Renal cortex interstitium (tissue), 15 donors: ENCODE measurements at places on chromosomes 4 and X. TPM values are rescaled to one million over a fixed set of nuclear protein-coding genes. Genes with fewer than 3 reads are reported as not detected.

GRCh38 chrX:43481576-43481975, 174.5 kb upstream of the MAOA start:
- DNase-seq: peak; percentile 23

- DNase-seq: no peak
Measured at GRCh38 chrX:21986596-21986995, 45.5 kb upstream of the PHEX start.

DNA sequence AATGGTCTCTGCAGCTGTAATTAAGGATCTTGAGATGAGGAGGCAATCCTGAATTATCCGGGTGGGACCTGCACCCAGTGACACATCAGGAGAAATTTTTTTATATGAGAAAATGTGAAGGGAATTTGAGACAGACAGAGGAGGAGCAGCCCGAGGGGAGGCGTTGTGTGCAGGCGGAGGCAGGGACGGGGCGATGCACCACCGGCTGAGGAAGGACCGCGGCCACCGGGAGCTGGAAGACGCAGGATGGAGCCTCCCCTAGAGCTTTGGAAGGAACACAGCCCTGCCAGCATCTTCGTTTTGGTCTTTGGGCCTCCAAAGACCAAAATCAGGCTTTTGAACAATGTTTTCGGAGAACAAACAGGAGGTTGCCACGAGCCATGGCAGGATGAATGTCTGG, 85.0 kb upstream of the ADRA2C start:
- no peak for DNase-seq

The USP26 gene
- not detected for polyA plus RNA-seq

- DNase-seq: no peak
Measured at GRCh38 chr4:25926462-25926861, 12.4 kb downstream of the SMIM20 start.

GRCh38 chrX:107421337-107421861, 28.1 kb upstream of the FRMPD3 start:
- no peak for DNase-seq

DNA sequence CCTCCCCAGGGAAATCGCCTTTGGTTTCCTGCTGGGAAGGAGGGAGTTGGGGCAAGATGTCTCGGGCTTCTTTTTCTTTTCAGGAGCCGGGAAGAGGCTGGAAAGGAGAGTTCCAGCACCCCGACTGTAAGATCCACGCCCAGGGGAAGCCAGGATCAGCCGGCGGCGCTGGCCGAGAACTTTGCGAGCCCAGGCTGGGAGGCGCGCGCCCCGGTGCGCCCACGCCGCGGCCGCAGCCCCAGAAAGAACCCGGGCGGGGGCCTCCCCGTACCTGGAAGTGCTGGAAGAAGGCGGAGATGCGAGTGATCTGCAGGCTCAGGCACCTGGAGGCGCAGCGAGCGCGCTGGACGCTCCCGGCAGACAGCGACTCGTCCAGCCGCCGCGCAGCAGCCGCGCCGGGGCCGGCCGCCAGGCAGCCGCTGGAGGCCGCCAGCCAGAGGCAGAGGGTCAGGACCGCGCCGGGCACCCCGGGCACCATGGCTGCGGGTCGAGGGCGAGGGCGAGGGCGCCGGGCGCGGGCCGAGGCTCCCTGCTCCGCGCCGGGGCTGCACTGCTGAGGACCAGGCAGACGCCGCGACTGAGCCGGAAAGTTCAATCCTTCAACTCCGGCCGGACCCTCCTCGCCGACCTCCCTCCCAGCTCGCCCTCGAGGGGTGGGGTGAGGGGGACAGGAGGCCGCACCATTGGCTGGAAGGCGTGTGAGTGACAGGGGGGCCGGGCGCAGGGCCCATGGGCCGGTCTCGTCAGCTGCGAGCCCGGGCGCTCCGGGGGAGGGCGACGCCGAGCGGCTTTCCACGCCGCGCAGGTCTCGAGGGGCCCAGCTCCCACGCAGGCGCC, at the start of gene ANOS1:
Gene ANOS1, minus strand, starts transcription at position 579 of the 837 bp plus-strand sequence. Its CDS starts 101 bp downstream, at position 478.
- peak; percentile 48 for DNase-seq

- DNase-seq: no peak
Measured at GRCh38 chrX:24920769-24921168, 95.0 kb downstream of the ARX start.

GRCh38 chrX:44314808-44315207, 28.7 kb downstream of the EFHC2 start:
- DNase-seq: no peak

The RNF128 gene
- 12.7 TPM for polyA plus RNA-seq

GRCh38 chrX:49178537-49178936, 6.8 kb downstream of the PLP2 start:
- DNase-seq: no peak

DNA sequence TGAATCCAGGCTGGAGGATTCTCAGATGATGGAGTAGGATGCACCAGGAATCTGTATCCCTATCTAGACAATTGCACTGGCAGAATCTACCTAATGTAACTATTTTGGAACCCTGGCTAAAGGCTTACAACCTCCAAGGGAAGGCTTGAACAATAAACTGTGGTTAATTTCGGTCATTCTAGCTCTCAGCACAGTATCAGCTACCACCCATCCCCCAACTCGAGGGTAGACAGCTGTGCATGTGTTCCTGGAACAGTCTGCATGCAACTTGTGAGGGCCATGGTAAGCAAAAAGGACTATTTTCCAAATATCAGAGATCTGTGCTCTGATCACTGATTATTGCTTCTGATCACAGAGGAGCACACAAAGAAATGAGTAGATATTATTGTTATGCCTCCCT, 34.0 kb downstream of the ELF2 start:
- no peak for DNase-seq

GRCh38 chr4:114400531-114400930, 198.1 kb upstream of the UGT8 start:
- no peak for DNase-seq

GRCh38 chrX:17674601-17675000, 62.7 kb upstream of the SCML1 start:
- no peak for DNase-seq

DNA sequence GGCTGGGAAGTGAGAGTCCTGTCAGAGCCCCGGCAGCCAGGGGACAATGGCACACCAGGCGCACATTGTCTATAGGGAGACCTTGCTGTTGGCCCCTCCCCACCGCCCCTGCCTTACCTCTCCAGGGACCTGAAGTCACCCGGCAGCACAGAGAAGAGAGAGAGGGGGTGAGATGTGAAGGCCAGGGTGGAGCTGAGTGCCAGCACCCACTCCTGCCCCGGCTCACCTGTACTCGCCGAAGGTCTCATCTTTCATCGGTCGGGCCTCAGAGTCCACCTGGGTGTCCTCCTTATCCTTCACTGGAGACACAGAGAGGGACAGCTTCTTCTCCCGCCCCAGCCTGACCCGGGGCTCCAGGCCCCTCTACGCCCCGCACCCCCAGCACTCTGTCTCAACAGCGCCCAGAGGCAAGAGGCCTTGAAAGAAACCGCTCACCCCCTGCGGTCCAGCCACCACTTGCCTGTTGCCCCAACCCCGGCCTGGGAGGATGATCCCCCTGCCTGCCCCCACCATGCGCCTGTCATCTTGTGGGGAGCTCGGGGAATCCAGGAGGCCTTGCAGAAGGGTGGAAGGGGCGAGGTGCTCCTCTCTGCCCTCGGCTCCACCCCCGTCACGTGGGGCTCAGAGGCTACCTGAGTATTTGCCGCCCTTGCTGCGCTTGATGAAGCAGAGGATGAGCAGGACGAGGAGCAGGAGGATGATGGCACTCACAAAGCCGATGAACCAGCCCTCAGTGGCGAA, 22.6 kb downstream of the L1CAM start:
- no peak for DNase-seq

DNA sequence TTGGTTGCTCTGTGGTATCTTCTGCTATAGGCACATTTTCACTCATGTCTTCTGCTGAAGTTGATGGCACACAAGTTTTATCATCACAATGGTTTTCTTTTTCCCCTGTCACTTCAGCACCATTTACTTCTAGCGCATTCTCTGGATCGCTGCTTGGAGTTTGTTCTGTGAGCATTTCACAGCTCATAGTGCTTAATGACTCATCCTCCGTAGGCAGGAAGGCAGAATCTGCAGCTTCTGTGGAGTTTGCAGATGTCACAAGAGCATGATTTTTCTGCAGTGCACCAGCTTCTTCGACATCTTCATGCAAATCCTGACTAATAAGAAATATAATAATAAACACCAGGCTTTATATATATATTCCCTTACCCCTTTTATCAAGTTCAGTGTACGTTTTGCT, 83.6 kb downstream of the CHM start:
- DNase-seq: no peak

GRCh38 chr4:148044912-148045352, 313.0 kb downstream of the ARHGAP10 start:
- no peak for DNase-seq

DNA sequence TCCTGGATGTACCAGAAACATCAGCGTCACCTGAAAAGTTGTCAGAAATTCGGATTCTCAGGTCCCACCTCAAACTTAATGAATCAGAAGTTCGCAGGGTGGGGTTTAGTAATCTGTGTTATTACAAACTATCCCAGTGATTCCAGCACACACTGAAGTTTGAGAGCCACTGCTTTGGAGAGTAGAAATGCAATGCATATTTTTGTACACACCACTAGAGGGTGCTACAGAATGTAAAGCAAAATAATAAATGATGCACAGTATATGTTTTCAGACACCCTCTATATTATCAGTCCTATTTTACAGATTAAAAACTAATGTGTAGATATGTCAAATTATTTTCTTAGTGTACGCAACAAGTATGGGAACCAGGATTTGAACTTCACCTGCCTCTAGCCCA, 2.4 kb upstream of the MORF4L2 start:
- DNase-seq: peak; percentile 17

The NAP1L3 gene
- 14.1 TPM for polyA plus RNA-seq

GRCh38 chr4:73127839-73128453, 58.4 kb upstream of the COX18 start:
- no peak for DNase-seq

DNA sequence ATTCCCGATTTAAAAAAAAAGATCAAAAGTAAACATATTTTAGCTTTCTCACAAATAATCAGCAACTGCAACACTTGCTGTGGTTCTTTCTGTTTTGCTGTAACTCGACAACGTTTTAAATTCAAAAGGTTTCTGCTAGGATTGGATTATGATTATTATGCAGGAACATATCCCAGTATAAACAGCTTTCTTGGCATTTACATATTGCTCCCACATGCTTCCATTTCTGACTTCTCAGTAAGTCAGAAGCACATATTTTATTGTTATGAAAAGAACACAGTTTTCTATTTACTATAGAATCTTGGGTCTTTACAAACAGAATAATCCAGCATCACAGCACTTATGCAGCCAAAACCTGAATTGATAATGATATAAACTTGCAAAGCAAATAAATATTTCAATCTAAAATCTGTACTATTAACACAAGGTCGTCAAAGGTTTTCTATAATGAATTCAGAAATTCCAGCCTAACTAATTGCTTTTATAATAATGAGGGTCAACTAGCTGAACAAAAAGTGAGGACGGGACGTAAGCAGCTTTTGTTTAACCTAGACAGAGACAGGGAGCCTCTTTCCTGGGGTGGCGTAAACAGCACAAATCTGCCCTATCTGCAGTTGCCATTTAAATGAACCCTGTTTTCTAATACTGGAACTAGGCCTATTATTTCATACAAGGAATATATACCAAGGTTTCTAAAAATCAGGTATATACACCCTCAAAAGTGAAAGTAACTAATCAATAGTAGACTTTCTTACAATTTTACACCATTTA, 9.8 kb upstream of the PCDH18 start:
- DNase-seq: no peak

GRCh38 chr4:138110815-138111214, 131.3 kb downstream of the SLC7A11 start:
- no peak for DNase-seq

- no peak for DNase-seq
Measured at GRCh38 chr4:113869743-113870375, 108.3 kb upstream of the CAMK2D start.

GRCh38 chr4:3201718-3202702, 46.9 kb upstream of the MSANTD1 start:
- peak; percentile 22 for DNase-seq

DNA sequence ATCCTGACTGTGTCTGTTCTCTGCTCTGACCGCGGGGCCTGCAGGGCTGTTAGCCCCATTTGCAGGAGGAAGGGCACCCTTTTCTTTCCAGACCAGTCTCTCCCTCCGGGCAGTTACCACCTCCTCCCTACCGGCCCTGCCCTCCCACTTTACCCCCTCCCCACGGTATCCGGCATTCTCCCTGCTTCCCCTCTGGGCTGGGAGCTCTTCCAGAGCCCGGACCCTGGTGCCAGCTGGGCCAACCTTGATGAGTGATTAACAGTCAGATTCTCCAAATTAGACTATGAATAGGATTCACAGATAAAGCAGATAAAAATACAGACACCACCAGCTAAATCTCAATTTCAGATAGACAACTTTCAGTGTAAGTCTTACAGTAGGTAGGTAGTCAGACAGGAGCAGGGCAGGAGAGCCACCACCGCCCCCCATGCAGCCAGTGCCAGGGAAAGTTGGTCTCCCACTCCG, 23.4 kb upstream of the WFS1 start:
- DNase-seq: no peak

- no peak for DNase-seq
Measured at GRCh38 chr4:186104890-186105646, 564 bp downstream of the FAM149A start.

- no peak for DNase-seq
Measured at GRCh38 chr4:54742636-54743399, 85.1 kb downstream of the KIT start.

The ESX1 gene
- polyA plus RNA-seq: not detected

DNA sequence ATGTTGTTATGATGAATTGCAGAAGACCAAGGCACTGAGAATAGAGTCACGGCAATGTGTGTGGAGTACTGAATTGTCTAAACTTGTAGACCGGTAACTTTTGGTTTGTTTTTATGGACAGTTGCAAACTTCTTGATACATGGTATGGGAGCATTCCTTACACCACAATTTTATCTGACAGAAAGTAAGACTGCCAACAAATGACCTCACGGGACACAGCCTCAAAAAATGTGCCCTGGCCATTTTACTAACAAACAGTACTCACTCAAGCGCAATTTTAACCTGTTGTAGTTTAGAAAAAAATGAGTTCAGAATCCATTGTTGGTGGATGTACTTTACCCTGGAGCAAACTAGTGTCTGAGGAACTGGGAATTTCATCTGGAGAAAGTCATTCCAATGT, 321.2 kb downstream of the CAMK2D start:
- DNase-seq: no peak

GRCh38 chrX:154362085-154362742, 12.2 kb downstream of the FLNA start:
- DNase-seq: no peak

GRCh38 chr4:24601121-24601520, 16.8 kb upstream of the DHX15 start:
- no peak for DNase-seq

DNA sequence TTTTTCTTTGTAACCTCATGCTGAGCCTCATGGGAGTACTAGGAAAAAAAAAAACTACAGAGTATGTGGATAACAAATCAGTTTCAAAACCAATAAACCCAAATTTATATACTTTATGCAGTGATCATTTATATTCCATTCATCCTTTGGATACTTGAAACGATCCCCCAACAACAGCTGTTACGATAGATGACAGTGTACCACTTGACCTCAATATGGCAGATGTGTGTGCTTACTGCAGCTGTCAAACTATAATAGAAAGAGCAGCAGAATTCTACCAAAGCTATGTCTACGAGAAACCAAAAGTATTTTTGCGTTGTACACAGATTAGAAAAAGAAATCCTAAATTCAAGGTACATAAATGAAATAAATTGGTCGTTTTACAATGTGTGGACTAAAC, 337.8 kb downstream of the PDGFC start:
- no peak for DNase-seq

GRCh38 chr4:150328496-150328895, 250.3 kb downstream of the DCLK2 start:
- DNase-seq: no peak
